ENCODE measurements at places on chromosomes 7 and 10.

- DNase-seq, result no peak
These were observed 89.6 kb downstream of the USP6NL start for GRCh38 chr10:11521860-11522259.

DNA sequence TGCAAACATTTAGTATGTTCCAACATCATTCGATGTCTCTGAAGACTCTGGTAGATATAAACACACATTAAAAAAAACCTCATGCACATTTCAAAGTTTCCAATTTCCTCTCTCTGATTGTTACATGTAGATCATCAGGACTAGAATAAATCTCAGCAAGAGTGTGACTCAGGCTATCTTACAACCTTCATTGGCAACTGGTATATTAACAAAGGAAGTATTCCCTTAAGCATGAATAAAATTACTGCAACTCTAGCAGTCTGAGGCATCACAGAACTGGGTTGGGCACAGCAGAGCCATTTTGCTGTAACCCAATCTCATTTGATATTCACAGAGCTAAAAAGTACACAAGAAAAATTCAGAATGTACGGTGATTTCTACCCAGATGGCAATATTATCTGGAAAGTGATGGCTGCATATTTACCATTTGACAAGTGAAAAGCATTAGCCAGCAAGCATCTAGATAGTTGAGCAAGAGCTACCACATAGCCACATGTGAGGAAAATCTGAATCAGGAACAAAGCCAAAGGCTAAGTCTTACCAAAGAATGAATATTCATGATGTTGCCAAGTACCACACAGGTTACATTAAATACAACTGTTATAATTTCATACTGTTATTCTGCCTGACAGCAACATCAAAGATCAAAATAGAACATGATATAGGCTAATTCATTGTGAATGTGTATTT is 232.2 kb downstream of the CRPPA start:
- DNase-seq, result no peak

GRCh38 chr7:70060298-70061068 is 462.2 kb downstream of the AUTS2 start:
- DNase-seq, result no peak

DNA sequence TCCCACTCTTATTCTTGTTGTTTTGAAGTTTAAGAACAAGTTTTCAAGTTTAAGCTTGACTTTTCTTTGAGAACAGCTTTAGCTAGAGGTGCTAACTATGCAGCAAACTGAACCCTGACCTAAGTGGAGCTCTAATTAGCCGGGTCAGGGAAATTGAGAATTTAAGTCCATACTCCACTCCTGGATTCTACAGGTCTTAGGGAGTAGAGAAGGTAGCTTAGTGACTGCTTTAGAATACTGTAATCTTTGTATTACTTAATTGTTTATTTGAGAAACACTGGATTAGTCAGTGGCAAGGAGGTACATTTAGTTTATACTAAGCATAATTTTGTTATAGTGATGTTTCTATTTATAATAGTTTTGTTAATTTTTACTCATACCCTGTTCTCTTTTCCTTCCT is 74.6 kb upstream of the STRIP2 start:
- no peak for DNase-seq

GRCh38 chr7:149883452-149883861 is 9.7 kb downstream of the ATP6V0E2 start:
- peak; percentile 44 for DNase-seq

DNA sequence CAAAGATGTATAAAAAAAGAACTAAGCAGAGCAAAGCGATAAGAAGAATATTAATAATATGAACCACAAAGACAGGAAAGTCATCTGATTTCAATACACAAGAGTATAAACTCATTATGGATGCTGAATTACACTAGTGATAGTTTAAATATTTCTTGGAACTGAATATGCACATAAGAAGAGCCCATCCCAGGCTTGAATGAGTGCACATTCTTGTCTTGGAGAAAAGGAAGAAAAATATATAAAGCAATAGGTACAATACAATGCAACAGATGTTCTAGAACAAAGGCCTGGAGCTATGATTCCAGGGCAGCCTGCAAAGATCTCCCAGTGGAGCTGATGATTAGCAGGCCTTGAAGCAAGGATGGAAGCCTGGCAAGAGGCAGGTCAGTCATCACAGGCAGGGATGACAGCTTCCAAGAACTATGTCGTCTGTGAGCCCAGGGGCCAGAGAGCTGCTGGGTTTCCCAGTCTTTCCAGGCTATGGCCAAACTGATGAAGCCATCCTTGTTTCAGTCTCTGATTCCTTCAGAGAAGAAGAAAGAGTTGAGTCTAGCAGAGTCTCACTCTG is 277.6 kb downstream of the KCNMA1 start:
- DNase-seq, result no peak

DNA sequence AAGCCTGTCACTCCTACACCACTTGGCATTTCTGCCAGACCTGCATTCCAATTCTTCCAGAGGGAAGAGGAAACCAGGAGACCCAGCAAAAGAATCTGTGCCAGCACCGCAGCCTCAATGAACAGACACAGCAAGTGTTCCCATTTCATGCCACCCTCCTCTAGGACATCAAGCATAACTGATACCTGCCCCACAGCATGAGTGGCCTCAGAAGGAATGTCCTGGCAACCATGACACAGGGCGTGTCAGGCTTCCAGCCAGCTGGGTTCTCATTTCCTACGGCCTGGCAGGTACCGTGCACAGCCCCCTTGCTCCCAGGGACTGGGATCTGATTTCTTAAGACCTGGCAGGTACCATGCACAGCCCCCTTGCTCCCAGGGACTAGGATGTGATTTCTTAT is 7.8 kb downstream of the MAD1L1 start:
- DNase-seq, result no peak

DNA sequence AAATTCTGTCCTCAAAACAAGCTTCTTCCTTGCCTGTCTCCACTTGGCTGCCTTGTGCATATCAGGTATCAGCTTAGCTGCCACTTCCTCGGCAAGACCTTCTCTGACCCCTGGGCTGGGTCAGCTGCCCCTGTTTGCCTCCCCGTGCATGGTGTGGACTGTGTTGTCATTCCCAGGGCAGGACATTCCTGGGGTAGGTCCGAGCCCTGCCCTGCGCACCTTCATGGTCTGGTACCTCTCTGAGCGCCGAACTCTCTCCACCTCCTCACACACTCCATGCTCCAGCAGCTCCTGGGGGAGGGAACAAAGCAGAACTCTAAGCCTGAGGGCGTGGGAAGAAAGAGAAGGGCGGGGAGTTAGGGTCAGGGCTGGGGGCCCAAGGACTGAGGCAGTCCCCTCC is 3.8 kb downstream of the POLM start:
- DNase-seq, result peak; percentile 83
